T-helper 22 cell (primary cell): ENCODE measurements at places on chromosomes 3 and 15.

GRCh38 chr3:101665851-101666250 is 11.1 kb downstream of the ZBTB11 start:
- DNase-seq = no peak

GRCh38 chr15:66832664-66833063 is 130.6 kb downstream of the SMAD6 start:
- DNase-seq = no peak

DNA sequence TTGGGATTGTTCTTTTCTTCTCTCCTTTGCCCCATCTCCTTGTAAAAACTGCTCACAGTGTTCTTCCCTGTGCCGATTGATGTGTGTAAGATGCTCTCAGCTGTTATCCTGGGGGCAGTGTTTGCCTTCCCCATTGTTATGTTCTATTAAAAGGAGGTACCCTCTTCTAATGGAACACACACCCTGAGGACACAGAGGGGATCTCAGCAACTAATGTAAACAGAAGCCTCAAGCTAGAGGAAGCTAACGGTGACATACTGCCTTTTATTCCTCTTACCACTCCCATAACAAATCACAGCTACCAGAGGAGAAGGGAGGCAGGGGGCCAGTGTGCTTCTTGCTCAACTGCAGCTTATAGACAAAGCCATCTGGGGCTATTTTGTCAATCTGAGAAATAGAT is 2.2 kb downstream of the TAGLN3 start:
- no peak for DNase-seq

DNA sequence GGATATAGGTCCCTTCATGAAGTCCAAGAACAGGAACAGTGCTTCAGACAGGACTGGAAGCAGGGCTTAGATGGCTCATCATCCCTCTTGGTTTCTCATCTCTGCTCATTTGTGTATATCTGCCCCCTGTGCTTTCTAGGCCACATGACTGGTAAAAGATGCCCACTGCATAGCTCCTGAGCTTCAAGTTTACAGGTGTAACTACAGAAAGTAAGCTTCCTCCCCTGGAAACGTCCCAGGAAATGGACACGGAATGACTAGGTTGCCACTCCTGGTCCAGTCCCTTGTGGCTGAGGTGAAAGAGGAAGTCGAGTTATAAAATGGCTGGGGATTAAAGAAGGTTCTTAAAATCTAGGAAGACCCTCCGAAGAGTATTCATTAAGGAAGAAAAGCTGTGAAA is 32.5 kb downstream of the MYO5A start:
- DNase-seq = no peak

GRCh38 chr3:172024679-172025078 is 14.7 kb upstream of the FNDC3B start:
- DNase-seq = no peak

GRCh38 chr3:48656061-48656840 is 6.4 kb downstream of the CELSR3 start:
- DNase-seq = peak; percentile 77

DNA sequence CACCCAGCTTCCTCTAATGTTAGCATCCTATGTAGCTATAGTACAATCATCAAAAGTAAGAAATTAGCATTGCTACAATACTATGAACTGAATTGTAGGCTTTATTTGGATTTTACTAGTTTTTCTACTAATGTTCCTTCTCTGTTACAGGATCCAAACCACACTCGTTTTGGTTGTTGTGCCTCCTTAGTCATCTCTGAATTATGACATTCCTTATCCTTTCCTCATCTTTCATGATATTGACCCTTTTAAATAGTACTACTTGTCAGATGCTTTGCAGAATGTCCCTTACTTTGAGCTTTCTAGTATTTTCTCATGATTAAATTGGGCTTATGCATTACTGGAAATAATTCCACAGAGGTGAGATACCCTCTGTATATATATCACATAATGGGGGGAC is 265.4 kb downstream of the VPS13C start:
- no peak for DNase-seq

DNA sequence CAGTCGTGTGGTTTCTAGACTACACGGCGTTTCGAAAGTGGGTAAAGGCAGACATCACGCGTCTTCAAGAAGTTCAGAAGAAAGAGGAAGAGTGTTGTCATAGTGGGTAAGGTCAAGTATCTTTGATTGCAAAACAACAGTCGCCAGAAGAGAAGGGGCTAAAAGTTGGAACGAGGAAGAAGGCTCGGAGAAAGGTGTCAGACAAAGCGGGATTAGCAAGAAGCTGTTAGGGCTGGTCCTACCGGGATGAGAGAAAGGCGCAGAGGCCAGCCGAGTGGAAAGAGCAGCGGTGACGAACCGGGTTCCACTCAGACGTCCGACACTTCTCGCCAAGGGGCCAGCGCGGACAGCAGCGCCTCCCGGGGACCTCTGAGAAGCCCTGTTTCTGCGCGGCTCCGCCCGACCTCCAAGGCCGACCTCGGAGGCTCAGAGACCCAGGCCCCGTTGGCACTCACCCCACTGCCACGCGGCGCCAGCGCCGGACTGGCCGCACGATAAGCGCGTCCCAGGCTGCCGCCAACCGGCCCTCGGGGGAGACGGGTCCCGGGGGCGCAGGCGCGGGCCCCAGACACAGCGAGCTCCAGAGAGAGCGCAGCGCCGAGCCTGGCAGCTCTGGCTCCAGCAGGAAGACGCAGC is 436 bp downstream of the ADPGK start:
- no peak for DNase-seq

GRCh38 chr15:27670486-27671209 is 428.5 kb downstream of the OCA2 start:
- DNase-seq = no peak

GRCh38 chr3:158458464-158458863 is 112.5 kb upstream of the MLF1 start:
- no peak for DNase-seq

DNA sequence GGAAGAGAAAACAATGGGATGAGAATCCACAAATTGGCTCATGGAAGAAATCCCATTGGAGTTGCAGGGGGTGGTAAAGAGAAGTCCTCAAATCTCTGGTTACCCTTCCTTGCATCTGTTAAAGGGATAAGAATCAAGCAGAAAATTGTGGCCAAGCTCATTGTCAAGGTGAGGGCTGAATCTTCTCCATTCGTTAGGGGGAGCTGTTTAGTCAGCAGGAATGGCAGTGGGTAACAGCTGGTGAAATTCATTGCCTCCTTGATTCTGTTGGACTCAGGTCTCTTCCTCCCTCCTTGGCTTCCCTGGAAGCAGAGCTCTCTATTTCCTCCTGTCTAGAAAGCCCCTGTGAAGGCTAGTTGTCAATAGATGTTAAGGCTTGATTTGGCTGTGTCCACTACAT is 343.1 kb upstream of the SEMA6D start:
- DNase-seq = no peak

- no peak for DNase-seq
Measured at GRCh38 chr3:46944191-46944590, 32.4 kb downstream of the CCDC12 start.

- no peak for DNase-seq
Measured at GRCh38 chr3:148329481-148330235, 368.0 kb upstream of the AGTR1 start.

GRCh38 chr15:72754096-72754495 is 29.5 kb downstream of the ADPGK start:
- no peak for DNase-seq

DNA sequence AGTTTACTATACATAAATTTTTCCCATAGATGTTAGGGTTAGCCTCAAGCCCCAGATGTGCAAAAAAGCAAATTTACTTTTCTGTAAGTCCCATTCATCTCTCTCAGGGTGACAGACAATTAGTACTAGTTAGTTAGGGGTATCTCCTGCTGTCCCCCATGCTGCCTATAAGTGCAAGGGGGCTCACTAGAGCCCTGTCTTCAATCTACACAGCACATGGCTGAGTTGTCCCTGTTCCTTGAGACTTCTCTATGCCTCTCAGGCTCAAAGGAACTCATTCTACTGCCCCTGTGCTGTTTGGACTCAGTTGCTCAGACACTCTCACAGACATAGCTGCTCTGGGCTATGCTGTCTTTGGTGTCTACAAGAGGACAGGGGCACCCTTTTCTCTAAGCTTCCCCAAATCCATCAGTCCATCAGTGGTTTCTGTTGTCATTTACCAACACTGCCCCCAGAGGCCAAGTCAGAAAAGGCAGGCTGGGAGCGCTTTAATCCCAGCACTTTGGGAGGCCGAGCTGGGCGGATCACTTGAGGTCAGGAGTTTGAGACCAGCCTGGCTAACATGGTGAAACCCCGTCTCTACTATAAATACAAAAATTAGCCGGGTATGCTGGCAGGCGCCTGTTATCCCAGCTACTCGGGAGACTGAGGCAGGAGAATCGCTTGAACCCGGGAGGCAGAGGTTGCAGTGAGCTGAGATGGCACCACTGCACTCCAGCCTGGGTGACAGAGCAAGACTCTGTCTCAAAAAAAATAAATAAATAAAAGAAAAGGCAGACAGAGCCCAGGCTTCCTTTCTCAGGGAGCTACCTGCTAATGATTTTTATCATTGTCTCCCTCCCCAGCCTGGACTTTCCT is 31.4 kb upstream of the PRTG start:
- no peak for DNase-seq

DNA sequence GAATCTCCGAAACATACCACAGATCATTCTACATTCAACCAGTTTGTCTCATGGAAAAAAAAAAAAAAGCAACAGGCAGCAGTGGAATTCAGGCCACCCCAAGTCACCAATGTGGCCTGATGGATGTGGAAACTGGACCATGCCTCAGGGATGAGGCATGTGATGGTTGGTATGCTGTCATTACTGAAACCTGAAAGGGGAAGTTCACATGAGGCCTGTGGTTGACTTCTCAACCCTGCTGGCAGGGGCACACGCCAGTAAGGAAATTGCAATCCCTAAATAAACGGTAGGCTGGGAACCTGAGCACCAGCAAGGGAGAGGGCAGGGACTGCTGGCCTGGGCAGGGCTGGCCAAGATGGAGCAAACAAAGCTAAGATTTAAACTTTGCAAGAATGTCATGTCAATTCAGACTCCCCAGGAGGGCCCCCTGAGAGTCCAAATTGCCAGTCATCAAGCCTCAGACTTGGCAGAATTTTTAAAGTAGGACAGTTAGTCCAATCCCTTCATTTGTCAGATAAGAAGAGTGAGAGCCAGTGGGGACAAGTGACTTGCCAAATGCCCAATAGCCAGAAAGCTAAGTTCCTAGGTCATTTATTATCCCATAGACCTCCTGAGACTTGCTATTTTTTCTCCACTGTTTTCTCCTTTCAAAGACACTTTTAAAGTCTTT is 310.4 kb downstream of the ERC2 start:
- no peak for DNase-seq

GRCh38 chr3:26505399-26505798 is 117.2 kb upstream of the LRRC3B start:
- DNase-seq = no peak

DNA sequence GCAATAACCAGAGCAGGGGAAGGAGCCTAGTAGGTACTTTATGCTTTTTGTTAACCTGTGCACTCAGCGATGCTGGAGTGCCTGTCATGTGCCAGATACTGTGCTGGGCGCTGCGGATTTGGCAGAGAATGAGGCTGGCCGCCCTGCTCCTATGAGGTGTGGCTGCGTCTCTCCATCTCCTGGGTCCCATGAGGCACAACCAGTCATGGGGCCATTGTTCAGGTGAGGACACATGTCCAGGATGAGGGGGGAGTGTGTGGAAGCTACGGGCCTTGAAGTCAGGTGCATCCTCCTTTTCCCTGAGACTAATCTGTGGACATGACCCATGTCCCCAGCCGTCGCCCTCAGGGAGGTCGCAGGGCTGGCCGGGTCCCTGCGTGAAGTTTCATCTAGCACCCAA is 963 bp upstream of the TXNRD3 start:
- no peak for DNase-seq

DNA sequence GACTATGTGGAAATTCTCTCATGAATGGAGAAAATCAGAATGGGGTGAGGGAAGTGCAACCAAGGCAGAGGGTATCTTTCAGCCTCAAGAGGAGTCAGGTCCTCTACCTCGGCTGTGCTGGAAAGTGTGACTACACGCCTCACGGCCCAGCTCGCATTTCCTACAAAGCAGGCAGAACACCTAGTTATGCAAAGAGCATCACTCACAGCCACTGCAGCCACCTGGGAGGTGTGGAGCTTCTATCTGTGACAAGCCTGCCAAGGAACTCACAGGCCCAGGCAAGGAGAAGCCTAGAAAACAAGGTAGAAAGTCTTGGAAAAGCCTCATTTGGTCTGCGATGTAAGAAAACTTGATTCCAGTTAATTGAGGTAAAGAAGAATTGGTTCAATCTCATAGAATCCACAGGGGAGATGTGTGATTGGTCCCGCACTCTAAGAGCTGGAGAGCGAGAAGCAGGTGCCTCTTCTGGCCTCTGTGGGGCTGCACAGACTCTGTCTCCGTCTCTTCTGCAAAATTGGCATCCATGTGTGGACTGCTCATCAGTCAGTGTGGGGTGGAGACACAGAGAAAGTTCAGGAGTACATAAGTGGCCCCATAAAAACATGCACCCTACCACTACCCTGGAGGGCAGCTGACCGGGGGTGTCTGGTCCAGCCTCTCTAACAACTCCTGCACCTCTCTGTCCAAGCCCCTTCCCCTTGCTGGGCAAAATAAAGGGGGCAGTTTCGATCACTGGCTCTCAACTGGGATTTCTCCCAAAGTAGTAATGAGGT is 76.8 kb downstream of the TAMM41 start:
- no peak for DNase-seq

DNA sequence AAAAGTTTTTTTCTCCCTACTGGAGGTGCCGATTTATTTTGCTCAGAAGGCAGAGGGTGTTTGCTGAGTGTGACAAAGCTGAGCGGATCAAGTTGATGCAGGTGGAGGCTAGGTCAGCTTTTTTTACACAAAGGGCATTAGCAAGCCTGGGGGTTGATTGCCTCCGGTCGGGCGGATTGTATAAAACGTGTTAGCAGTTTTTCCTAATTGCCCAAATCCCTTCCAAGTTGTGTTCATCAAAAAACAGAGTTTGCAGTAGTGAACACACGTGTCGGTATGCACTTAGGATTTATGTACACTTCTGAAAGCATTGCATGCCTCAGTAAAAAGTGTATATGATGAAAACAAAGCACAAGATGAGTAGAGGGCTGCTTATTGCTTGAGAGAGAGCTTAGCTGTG is 2.6 kb downstream of the GPR160 start:
- no peak for DNase-seq

DNA sequence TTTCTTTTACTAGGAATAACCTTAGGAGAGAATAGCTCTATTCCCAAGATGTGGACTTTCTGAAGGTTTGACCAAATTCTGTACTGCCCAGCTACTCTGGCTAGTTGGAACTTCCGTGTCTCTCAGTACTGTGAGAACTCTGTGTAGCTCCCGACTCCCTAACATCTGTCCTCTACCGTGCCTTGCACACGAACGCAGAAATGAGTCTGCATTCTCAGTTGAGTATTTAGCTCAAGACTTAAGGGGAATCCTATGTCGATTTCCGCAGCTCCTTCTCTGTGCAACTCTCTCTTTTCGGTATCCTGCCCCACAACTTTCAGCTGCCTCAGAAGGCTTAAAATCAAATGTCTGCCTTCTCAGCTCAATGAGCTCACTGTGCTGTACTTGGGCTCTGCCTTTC is 86.7 kb upstream of the EPHB3 start:
- no peak for DNase-seq
